Activated CD8-positive, alpha-beta T cell treated with anti-CD3 and anti-CD28 coated beads, Interleukin-2, amount 10 ng/mL, durations not matched to agents 7 days and 5 days (primary cell): ENCODE measurements at places on chromosomes 3 and 15. TPM values are rescaled to one million over a fixed set of nuclear protein-coding genes. Genes with fewer than 3 reads are reported as not detected.

DNA sequence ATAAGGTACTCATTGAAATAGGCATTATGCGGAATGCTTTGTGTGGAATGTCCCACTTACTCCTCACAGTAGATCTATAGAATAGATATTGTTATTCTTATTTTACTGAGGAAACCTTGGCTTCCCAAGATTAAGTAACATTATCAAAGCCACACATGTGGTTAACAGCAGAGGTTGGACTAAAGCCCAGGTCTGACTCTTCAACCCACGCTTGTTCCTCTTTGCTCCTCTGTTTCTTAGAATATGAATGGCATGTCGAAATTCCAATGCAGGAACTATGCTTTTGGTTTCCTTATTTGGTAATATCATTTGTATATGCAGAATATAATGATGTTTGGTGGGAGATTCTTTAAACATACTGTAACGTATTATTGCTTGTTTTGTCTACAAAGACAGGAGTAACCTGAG lies 818.8 kb upstream of the LMCD1 start:
- H3K36me3 ChIP-seq: no peaks in the 10 kb centered on the region
- no peak overlapping the region for H3K4me3 ChIP-seq
- no peak overlapping the region for H3K27ac ChIP-seq
- H3K4me1 ChIP-seq: no peaks in the 10 kb centered on the region
- no peaks in the 10 kb centered on the region for H3K27me3 ChIP-seq

DNA sequence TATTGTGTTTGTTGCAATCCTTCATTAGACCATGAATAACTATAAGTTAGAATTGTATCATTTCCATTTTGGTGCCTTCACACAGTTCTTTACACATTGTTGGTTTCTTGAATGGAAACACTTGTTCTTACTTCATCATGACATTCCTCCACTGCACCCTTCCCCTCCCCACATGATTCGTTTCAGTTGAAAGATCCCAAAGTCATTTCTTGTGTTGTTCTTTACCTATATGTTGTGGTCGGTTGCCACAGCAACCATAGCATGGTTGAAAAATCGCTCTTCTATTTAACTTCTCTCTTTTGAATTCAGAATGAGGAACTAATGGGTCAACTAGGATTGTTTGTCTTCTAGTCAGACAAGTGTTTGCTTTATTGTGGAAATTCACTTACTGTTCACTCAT lies 103.3 kb downstream of the IL1RAP start:
- H3K27me3 ChIP-seq: no peaks in the 10 kb centered on the region
- peak; percentile 59 for DNase-seq
- no peak overlapping the region for H3K4me3 ChIP-seq
- peaks cover 38% of the 10 kb centered on the region for H3K36me3 ChIP-seq
- H3K27ac ChIP-seq: peak overlapping the region; percentile 82

DNA sequence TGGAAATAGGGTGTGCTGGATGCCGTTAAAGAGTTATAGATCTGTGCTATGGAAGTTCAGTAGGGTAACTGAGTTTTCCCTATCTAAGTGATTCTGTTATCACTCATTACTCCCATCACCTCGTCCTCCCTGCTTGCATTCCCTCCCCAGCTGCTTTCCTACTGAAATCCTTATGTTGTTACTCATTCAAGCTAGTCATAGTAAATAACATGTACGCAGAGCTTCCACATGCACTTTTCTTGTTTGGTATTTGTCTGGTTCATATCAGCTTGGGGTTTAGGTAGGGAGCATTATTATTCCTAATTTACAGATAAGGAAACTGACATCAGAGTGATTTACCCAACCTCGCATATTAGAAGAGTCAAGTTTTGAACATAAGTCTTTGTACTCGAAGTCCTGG lies 135.1 kb downstream of the HCN4 start:
- no peak for DNase-seq
- no peak overlapping the region for H3K4me3 ChIP-seq
- H3K27me3 ChIP-seq: peaks cover 14% of the 10 kb centered on the region
- H3K27ac ChIP-seq: no peak overlapping the region
- no peaks in the 10 kb centered on the region for H3K36me3 ChIP-seq

GRCh38 chr15:61731099-61731498 lies 329.1 kb downstream of the VPS13C start:
- no peaks in the 10 kb centered on the region for H3K4me1 ChIP-seq
- H3K4me3 ChIP-seq: no peak overlapping the region
- no peaks in the 10 kb centered on the region for H3K36me3 ChIP-seq

- no peaks in the 10 kb centered on the region for H3K4me1 ChIP-seq
- no peak overlapping the region for H3K27ac ChIP-seq
- no peak for DNase-seq
- no peak overlapping the region for H3K4me3 ChIP-seq
- H3K27me3 ChIP-seq: no peaks in the 10 kb centered on the region
Measured at GRCh38 chr3:72129501-72130094, 344.6 kb upstream of the PROK2 start.

The GPR87 gene
- not detected for total RNA-seq

The WNT7A gene
- not detected for total RNA-seq

- H3K27ac ChIP-seq: peak overlapping the region; percentile 69
- peaks cover 16% of the 10 kb centered on the region for H3K4me1 ChIP-seq
- peak overlapping the region; percentile 96 for H3K4me3 ChIP-seq
- DNase-seq: peak; percentile 59
- no peaks in the 10 kb centered on the region for H3K27me3 ChIP-seq
Measured at GRCh38 chr3:38454884-38455638, 1.4 kb downstream of the ACVR2B start.

DNA sequence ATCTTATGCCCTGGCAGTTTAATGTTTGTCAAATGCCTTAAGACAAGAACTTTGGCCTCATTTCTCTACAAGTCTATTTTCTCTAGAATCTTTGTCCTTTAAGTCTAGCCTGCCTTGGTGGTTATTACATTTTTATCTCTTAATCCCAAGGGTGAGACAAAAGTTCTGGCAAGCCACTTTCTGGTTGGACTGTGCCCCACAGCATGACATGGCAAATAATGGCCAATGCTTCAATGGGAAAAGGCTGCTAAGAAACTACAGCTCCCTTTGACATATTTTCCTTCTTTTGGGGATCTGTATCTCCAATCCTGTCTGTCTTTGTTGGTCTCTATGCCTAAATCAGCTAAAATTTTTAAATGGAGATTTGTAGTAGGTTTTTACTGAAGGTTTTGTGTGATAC lies 181.6 kb upstream of the MBNL1 start:
- peaks cover 4% of the 10 kb centered on the region for H3K27me3 ChIP-seq
- DNase-seq: no peak
- H3K4me3 ChIP-seq: no peak overlapping the region
- H3K36me3 ChIP-seq: no peaks in the 10 kb centered on the region
- no peaks in the 10 kb centered on the region for H3K4me1 ChIP-seq
- no peak overlapping the region for H3K27ac ChIP-seq

DNA sequence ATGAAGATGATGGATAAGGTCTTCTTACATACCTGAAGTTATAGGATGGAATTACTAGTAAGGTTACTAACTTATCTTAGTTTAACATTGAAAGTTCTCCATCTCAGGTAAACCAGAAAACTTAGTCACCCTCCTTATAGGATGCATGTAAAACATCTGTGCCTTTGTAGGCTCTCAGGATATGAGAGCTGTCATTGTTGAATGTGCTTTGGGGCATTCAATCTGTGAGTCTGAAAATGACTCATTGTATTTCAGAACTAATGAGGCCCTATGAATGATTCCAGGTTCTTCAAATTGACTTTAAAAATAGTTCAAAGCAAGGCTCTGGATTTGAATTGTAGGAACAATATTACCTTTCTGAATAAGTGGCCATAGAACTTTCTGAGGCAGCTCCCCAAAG lies 237.7 kb upstream of the AZI2 start:
- no peaks in the 10 kb centered on the region for H3K27me3 ChIP-seq
- H3K27ac ChIP-seq: no peak overlapping the region
- H3K4me1 ChIP-seq: no peaks in the 10 kb centered on the region
- no peaks in the 10 kb centered on the region for H3K36me3 ChIP-seq
- H3K4me3 ChIP-seq: no peak overlapping the region

DNA sequence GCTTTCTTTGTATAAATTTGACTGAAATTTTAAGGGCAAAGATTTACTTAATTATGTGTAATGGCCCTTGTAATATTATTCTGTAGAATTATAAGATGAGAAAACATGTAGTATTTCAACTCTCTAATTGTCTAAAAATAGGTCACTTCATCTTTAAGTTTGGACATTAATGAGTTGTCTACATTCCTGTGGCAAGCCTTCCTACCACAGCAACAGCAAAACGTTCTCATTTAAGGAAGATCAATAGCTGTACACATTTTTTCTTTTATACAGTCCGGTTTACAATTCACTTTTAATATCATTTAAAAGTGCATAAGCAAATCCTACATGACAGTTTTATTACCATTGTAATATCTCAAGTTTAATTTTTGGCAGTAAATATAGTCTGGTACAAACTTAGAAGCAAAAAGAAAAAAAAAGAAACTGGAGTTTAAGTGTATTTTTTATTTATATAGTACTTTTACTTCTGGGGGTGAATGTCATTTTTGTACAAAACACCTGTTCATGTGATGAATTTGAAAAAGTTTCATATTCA lies 501.8 kb downstream of the ZPLD1 start:
- H3K4me1 ChIP-seq: no peaks in the 10 kb centered on the region
- no peak for DNase-seq
- H3K4me3 ChIP-seq: no peak overlapping the region
- no peaks in the 10 kb centered on the region for H3K27me3 ChIP-seq
- H3K27ac ChIP-seq: no peak overlapping the region
- H3K36me3 ChIP-seq: no peaks in the 10 kb centered on the region

GRCh38 chr3:112303764-112304325 lies 9.8 kb upstream of the SLC9C1 start:
- H3K27me3 ChIP-seq: no peaks in the 10 kb centered on the region
- H3K27ac ChIP-seq: no peak overlapping the region
- peaks cover 1% of the 10 kb centered on the region for H3K4me1 ChIP-seq
- no peak overlapping the region for H3K4me3 ChIP-seq
- no peaks in the 10 kb centered on the region for H3K36me3 ChIP-seq

- no peaks in the 10 kb centered on the region for H3K27me3 ChIP-seq
- H3K4me3 ChIP-seq: no peak overlapping the region
- H3K4me1 ChIP-seq: peaks cover 8% of the 10 kb centered on the region
- DNase-seq: no peak
- H3K27ac ChIP-seq: no peak overlapping the region
Measured at GRCh38 chr3:43059456-43059855, 46.4 kb downstream of the POMGNT2 start.

DNA sequence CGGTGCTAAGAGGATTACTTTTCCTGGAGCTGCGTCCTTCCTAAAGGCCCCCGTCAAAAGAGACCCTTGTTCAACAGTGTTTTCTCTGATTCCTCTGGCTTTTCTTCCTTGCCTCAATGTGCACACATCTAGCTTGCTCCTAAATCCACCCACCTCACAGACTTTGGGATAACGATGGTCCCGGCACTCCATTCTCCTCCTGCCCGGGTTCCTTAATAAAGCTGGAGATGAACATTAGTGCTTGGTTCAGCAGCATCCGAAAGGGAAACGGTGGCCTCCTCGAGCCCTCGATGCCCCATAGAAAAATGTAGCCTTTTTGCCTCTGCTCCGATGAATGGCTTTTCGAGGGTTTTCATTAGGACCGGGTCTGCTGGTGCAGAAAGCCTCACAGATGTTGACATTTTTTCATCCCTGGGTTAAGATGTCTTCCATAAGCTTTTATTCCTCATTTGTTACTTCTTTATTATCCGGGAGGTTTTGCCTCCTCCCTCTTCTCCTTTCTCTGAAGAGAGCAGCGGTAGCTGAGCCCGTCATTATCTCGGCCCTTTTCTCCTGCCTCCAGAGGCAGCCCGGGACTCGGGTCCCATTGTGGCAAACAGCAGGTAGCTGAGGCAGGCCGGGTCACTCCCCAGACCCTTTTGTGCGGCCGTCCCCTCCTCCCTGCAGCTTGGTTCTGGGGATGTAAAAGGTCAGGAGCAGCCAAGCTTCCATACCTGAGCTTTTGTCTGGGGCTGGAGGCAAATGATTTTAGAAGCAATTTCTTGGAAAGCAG lies 64.6 kb downstream of the CPN2 start:
- H3K27me3 ChIP-seq: peaks cover 46% of the 10 kb centered on the region
- no peak for DNase-seq
- no peak overlapping the region for H3K4me3 ChIP-seq
- no peak overlapping the region for H3K27ac ChIP-seq

- no peak overlapping the region for H3K27ac ChIP-seq
- H3K4me3 ChIP-seq: no peak overlapping the region
- no peak for DNase-seq
Measured at GRCh38 chr15:73813589-73813988, 59.8 kb upstream of the TBC1D21 start.

GRCh38 chr3:22262386-22262785 lies 511.4 kb upstream of the ZNF385D start:
- no peak overlapping the region for H3K27ac ChIP-seq
- no peaks in the 10 kb centered on the region for H3K4me1 ChIP-seq
- H3K27me3 ChIP-seq: no peaks in the 10 kb centered on the region
- H3K36me3 ChIP-seq: no peaks in the 10 kb centered on the region
